ENCODE measurements at places on chromosomes 3 and 15.

GRCh38 chr3:134311265-134311664 is 60.6 kb upstream of the RYK start:
- no peak for DNase-seq

GRCh38 chr15:96581371-96581770 is 250.9 kb downstream of the NR2F2 start:
- no peak for DNase-seq

- no peak for DNase-seq
Observed at GRCh38 chr15:80587007-80587406, 108.1 kb upstream of the ABHD17C start.

- DNase-seq: no peak
Observed at GRCh38 chr3:133504736-133505135, 68.8 kb upstream of the CDV3 start.

GRCh38 chr15:59894835-59895234 is 109.3 kb upstream of the FOXB1 start:
- no peak for DNase-seq

DNA sequence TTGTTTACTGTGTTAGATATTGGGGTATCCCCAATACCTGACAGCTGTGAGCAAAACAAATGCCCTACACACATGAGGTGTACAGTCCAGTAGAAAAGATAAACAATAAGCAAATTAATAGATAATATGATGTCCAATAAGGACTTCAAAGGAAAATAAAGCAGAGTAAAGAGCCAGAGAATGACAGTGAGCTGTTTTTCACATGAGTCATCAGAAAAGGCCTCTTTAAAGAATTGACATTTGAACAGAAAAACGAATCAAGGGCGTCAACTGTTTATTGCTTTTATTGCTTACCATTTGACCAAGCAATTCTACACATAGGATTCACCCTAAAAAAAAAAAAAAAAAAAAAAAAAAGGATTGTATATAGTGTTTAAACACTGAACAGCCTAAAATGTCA is 96.6 kb upstream of the FLNB start:
- DNase-seq: no peak

DNA sequence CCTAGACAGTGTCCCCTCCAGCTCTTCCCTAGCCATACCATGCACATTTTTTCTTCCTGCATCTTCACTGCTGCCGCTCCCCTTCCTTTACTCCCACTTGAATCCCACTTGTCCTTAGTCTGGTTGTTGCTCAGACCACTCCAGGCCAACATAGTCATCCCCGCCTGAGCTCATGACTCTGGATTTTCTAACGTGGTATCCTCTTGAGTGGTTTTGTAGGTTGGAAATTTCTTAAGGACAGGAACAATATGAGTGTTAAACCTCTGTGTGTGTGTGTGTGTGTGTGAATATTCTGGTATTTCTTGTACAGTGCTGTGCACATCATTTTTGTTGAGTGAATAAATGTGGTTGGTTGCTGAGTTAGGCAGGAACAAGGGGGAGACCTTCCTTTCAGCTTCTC is 3.1 kb downstream of the BAHD1 start:
- no peak for DNase-seq

- DNase-seq: peak; percentile 45
Observed at GRCh38 chr15:22949074-22949547, 31.1 kb downstream of the CYFIP1 start.

GRCh38 chr3:53989946-53990345 is 98.3 kb upstream of the SELENOK start:
- no peak for DNase-seq

- peak; percentile 83 for DNase-seq
Observed at GRCh38 chr15:74174219-74174957, 878 bp downstream of the ISLR start.

DNA sequence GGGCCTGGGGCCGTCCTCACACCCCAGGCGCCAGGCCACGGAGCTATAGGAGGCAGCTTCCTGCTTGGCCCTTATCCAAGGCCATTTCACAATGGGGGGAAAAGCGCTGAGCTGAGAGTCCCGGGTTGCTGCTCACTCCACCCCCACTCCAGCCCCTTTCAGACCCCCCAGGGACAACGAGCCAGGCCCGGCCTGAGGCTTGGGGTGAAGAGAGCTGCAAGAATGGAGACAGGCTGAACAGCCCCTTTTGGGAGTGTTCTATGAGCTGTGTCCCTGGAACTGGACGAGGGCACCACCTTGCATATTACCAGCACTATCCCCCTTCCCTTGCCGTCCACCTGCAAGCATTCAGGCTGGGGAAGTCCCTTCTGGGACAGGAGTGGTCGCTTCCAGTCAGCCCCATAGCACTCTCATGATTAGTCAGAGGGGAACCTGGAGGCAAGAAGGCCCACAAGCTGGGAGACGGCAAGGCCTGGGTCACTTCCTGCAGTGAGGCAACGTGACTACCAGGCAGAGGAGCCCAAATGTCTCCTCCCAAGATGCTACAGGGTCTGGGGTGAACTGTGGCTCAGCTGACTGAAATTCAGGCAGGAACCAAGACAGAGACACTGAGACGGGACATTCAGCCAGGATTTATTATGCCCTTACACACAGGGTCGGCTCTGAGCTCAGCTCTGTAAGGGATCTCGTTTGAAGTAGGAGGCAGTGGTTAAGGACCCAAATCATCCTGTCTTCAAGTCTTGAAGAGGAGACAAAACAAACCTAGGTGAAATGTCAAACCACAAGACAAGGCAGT is 8.6 kb upstream of the SRP14 start:
- peak; percentile 70 for DNase-seq

DNA sequence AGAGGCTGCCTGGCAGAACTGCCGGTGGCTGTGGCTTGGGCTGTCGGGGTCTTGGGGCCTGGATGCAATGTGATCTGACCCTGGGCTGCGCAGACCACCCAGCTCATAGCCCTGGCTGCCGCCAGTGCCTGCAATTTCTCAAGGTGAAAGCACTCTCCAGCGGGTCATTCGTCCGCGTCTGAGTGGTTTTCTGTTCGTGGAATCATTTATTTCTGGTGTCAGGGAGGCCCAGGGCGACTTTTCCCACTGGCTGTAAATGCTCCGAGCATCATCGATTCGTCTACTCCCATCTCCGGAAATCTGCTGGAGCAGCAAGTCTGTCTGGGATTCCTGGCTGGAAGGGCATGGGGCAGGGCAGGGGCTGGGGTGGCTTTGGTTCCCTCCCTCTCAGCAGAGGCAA is 40.6 kb upstream of the ADPGK start:
- DNase-seq: no peak

DNA sequence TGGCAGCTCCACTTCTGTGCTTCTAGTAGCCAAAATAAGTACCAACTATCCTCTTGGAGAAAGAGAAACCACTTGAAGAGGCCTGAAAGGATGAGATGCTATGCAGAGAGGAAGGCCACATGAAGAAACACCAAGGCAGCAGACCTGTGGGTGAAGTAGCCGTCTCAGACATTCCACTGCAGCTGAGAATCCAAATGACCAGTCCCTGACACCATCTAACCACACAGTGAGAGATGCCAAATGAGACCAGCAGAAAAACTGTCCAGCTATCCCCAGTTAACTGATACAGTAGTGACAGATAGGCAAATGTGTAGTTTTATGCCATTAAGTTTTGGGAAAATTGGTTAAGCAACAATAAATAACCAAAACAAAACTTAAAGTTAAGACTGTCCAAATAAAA is 47.9 kb upstream of the ZSCAN2 start:
- no peak for DNase-seq

DNA sequence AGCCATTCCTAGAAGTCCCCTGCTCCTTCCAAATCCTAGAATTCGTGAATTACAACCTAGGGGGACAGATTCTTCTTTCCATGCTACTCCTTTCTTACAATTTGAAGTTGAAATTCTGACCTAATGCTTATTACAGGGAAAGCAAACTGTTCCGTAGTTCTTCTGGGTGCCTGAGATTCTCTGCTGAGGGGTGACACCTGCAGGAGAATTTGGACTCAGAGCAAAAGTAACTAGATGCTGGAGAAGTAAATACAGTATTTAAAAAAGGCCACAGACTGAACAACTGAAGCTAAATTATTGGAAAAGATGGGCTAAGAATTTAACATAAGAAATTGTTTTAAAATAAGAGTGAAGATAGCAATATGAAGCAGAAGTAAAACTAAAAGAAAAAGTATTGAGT is 37.9 kb downstream of the ACAD9 start:
- DNase-seq: no peak

DNA sequence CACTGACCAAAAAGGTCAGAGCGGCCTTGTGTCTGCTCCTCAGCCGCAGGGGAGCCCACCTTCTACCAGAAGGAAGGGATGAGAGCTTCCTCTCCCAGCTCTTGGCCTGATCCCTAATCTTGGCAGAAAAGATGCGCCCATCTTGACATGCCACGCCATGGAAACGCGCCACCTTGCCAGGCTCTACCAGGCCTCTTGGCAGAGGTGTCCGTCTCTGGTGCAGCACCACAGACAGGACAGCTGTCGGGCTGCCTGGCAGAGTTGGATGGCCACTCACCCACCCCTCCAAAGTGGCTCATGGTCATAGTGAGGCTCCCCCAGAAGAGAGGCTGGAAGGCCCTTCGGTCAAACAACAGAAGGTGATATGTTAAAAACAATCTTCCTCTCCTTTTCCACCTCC is 105.2 kb downstream of the LIPC start:
- no peak for DNase-seq

- no peak for DNase-seq
Observed at GRCh38 chr3:71469138-71469435, 114.4 kb downstream of the FOXP1 start.

- DNase-seq: no peak
Observed at GRCh38 chr15:58065445-58066041, at the start of gene ALDH1A2. TSS of gene ALDH1A2 (minus strand) at chr15:58065711. CDS start at chr15:58065650, 61 bp downstream.

DNA sequence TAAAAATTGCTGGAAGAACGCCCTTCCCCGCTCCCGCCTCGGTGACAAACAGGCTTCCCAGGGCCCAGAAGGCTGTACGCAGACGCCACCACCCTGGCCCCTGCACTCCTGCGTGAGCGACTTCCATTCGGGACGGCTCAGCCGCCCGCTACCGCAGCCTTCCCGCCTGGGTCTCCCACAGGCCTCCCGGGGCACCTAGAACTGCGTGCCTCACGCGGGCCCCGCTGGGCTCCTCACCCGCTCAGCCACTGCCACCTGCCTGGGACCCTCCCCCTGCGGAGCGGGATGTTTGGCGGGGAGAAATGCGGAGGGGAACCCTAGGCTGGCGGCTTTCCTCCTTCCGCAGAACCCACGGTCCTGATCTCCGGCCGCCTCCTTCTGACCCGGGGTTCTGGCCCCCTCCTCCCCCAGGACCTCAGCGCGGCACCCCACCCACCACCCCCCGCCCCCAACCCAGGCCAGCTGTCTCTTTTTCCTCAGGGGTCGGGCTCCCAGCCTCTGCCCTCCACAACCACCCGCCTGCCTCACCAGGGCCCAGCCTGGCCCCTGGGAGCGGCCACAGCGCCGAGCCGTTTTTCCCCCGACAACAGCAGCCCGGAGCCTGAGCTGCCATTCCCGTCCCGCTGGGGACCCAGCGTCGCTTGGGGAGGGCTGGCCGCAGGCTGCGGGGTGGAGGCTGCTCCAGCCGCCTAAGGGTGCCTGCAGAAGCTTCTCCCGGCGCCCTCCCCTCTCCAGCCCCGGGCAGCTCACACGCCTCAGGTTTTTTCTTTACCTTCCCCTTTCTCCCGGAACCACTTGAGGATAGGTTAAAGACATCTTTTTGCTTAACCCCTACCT is 27.6 kb upstream of the RAB7A start:
- DNase-seq: no peak

DNA sequence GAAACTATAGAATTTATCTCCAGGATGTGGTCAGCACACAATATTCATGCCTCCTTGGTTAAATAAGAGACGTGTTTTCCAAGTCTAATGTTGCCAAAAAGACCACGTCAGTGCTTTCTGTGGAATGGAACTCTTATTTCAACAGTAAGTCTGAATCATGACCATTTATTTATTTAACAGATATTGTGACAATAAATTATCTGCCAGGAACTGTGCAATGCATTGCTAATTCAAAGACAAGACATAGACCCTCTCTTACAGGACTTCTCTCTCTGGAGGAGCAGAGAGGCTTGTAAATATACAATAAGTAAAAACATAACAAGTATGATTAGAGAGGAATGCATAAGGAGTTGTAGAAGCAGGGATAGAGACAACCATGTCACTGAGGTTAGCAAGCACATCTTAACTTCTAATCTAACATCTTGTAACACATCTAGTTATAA is 227.5 kb downstream of the DTWD1 start:
- DNase-seq: peak; percentile 35

GRCh38 chr3:52509753-52510328 is 14.7 kb downstream of the STAB1 start:
- DNase-seq: no peak

DNA sequence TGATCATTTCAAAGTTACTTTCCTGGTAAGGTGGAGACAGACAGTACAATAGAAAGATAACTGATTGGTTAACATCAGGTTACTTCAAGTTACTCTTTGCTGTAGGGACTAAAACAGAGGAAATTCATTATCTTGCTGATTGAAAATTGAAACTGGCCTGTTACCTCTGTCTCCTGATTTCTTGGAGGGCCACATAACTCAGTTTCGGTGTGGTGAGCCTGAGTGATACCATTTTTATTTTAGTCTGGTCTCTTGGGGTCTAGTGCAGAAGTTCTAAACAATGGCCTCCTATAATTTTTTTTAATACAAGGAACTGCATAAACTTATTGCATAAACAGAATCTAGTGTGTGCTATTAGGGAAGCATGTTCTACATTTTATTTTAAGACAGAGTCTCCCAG is 1.2 kb upstream of the ICE2 start:
- no peak for DNase-seq
